ENCODE measurements at places on chromosomes 2 and 18.
A peak's percentile ranks its signal among the peaks of the same experiment; 100 is the strongest.

DNA sequence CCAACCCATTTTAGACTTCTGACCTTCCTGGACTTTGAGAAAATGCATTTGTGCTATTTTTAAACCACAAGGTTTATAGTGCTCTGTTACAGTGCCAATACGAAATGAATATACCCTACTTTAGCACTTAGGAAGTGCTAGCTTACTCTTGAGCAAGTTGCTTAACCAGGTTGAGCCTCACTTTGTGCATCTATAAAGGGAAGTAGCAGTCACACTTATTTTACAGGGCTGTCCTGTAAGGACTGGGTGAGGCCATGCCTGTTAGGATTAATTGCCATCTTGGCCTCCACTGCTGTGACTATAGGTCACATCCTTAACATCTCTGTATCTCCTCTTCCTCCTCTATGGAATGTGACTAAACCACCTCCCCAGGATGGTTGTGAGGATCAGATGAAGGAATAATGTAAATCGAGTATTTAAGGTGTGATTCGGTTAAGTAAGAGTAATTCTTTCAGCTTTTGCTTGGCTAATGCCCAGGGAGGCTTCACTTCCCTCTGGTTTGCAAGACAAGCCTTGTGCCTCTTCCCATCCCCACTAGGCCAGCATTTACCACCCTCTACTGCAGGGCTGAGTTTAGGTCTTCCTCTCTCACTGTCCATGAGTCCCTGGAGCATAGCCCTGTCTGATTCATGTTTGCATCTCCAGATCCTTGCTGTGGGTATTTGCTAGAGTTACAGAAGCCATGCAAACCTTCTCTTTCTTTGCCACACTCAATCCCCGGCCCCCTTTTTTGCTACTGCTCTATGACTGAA, 341.2 kb downstream of the ZNF521 start:
- no peak for DNase-seq

DNA sequence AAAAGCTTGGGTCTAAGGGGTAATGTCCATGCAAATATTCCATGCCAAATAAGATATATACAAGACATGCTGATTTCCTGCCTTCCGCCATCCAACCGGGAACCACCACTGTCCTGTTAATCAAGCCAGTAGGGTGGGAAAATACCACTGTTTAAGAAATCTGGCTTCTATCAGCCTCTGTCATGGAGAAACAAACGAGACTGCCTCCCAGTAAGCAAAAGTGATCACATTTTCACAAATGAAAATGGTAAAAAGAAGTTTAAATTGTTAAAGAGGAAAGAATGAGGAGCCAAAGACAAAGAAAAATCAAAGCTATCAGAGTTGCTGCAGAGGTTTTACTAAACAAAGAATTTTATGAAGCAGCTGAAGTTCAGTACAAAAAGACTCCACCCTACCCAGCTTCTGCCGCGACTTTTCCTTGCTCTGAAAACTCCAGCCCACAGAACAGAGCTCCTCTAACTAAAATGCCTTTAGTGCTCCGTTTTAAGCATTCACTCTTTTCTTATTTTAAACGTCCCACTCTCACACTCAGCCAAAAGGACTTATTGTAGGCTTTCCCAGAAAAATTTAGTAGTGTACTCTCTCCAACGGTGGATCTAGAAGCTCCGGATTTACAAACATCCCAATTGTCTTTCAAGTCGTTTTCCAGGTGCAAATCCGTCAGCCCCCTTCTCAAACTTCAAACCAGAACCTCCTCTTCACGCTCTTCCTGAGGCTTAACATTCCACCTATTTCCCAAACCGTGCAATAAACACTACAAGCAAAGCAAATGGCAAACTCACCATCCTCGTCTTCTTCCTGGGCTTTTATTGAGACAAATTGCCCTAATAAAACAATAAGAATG, 613 bp downstream of the COL5A2 start:
- no peak for DNase-seq

GRCh38 chr2:166375736-166376487, at the start of gene SCN9A:
Gene SCN9A (minus strand): TSS chr2:166375944. CDS start chr2:166311756, 64,188 bp downstream.
- no peak for DNase-seq

- DNase-seq, result no peak
These were observed 27.3 kb downstream of the TIMM21 start for GRCh38 chr18:74175658-74176057.

DNA sequence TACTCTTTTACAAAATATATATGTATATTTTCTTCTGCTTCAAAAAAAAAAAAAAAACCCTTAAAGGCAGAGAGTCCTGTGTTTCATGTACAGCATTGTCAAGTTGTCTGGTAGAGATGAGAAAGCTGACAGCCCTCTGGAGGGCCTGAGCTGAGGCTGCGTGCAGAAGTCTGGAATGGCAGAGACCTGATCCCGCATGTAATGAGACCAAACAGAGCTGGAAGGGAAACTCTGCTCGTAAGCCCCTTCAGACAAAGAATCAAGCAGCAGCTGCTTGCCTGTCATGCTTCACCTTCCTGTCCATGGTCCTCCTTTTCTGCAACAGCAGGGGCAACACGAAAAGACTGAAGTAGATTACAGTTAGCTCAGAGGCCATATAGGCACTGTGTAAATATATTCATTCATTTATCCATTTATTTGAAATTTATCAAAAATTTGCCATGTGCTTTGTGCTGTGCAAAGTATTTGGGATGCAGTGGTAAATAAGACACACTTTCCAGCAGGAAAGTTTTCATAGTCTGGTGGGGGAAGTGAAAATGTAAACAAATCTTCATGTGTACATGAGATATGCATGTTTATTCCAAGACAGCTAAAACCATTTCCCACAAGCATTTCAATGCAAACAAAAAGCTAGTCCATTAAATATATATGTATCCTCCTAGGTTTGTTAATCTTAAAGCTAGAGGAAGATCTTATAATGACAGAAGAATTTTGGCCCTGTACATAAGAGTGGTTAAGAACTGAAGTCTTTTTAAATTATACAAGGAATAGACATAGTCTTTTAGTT, 912.7 kb downstream of the CPS1 start:
- no peak for DNase-seq

DNA sequence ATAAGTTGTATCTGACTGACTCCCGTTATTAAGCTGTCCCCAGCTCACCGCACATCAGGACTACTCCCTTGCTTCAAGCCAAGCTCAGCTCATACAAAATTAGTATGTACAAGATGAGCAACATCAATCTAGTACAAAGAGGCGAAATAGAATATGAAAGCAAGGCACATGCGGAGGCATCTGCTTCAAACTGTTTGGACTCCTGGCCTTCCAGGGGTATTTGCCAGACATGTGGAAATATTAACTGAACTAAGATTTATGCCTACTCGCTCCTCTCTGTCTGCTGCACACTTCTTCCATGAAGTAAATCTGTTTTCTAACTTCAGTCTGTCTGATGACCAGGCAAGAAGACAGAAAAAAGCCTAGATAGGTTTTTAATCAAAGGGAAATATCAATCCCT, 499.8 kb downstream of the PID1 start:
- DNase-seq, result no peak

DNA sequence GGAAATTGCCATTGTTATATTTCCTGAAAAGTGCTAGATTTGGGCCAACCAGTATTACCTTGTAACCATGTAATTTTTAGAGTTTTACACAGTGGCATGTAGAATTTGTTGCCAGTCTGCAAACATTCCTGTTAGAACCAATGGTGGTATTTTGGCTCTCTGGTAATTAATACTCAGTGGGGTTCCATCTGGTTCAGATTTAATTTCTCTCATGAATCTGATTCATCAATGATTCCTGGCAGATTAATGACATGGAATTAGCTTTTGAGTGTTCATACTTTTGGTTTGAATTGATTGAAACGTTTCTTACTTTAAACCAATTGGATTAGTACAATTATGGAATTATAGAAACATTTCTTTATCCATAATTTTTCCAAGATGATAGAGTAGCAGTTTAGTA, 93.2 kb downstream of the MC4R start:
- DNase-seq, result no peak

- DNase-seq, result no peak
These were observed 501.2 kb upstream of the LRRTM4 start for GRCh38 chr2:78023356-78023755.

GRCh38 chr2:120828066-120828465, 92.4 kb downstream of the GLI2 start:
- DNase-seq, result no peak

- no peak for DNase-seq
These were observed 91.5 kb downstream of the LTBP1 start for GRCh38 chr2:33038230-33038629.

- DNase-seq, result no peak
These were observed 28.5 kb upstream of the CEP68 start for GRCh38 chr2:65027616-65028244.

DNA sequence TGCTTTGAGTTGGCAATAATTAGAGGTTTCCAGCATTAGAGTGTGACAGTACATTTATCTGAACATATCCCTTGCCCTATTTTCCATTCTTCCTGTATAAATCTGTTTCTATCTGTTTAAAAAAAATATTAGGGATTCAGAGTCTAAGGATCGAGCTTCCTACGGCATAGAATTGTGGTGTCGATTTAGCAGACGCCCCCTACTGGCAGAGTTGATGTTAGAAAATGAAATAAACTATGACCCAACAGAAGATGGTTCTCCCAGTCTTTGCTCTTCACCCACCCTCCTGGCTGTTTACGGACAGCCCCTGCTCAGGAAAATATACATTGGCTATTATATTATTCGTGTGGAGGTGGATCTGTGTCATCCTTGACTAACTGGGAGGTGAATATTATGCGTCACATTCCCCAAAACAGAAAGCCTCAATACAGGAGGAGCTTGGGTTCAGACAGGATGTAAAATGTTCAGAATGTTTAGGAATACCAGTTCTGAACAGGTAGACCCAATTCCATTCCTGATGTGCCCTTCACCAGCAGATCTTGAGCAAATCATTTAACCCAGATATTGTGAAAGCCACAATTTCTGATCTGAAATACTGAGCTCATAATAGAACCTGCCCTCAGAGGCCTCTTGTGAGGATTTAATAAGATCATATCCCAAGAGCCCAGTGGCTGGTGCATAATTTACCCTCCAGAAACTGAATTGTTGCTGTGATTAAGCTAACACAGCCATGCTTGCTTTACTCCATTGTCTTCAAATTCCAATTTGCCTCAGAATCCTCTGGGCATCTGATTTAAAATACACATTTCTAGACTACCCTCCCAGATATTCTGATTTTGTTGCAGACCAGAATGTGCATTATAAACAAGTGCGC, 10.8 kb upstream of the ERMN start:
- no peak for DNase-seq

DNA sequence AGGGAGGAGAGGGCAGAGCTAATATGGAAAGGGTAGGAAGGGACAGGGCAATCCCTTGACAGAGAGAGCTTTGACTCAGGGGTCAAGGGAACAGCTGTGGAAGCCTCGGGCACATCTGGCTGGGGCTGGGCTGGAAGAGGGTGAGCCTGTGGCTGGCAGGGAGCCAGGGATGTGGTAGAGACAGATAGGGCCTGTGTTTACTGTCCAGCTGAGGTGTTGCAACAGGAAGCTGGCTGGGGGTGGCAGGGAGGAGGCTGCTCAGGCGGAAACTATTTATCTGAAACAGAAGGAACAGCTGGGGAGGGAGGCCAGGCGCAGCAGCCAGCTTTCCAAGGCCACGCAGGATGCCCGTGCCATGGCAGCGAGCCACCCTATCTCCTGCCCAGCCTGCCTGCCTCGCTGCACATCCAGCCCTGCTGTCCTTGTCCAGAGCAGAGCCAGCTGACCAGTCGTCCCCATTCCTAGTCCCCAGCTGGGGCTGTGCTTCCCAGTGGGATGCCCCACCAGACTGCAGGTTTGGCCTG, 264.7 kb downstream of the CYP26B1 start:
- DNase-seq, result peak; percentile 32

- no peak for DNase-seq
These were observed 28.3 kb upstream of the ITGB6 start for GRCh38 chr2:160228141-160228917.

GRCh38 chr2:65955259-65955658, 479.7 kb upstream of the MEIS1 start:
- no peak for DNase-seq

- DNase-seq, result no peak
These were observed 96.4 kb upstream of the NOL4 start for GRCh38 chr18:34321066-34321465.

- no peak for DNase-seq
These were observed 104.3 kb upstream of the CNGA3 start for GRCh38 chr2:98242003-98242402.

DNA sequence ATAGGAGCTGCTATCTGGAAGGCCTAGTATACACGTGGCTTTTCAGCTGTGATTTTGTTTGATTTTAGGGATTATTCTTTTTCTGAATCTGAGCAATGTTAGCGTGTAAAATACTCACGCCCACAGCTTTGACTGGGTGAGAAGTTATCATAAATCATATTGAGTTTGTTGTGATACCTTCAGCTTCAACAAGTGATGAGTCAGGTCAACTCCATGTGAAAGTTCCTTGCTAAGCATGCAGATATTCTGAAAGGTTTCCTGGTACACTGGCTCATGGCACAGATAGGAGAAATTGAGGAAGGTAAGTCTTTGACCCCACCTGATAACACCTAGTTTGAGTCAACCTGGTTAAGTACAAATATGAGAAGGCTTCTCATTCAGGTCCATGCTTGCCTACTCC, at the start of gene GKN1:
Gene GKN1, plus strand, starts transcription at position 386 of the 400 bp plus-strand sequence. CDS start 42 bp downstream, outside the sequence.
- DNase-seq, result no peak

- no peak for DNase-seq
These were observed 27.6 kb upstream of the KYNU start for GRCh38 chr2:142849820-142850219.

DNA sequence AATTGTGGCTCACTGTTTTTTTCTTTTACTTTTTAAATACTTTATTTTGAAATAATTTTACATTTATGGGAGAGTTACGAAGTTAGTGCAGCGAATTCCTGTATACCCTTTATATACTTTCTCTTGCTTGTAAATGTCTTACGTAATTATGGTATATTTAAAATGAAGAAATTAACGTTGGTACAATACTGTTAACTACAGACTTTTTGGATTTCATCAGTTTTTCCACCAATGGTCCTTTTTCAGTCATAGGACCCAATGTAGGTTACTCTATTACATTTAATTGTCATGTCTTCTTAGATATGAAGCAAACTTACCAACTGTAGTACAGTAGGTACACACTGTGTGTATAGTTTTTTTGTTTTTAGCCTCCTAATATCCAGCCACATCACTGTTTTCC, 76.3 kb downstream of the BOLA3 start:
- no peak for DNase-seq

DNA sequence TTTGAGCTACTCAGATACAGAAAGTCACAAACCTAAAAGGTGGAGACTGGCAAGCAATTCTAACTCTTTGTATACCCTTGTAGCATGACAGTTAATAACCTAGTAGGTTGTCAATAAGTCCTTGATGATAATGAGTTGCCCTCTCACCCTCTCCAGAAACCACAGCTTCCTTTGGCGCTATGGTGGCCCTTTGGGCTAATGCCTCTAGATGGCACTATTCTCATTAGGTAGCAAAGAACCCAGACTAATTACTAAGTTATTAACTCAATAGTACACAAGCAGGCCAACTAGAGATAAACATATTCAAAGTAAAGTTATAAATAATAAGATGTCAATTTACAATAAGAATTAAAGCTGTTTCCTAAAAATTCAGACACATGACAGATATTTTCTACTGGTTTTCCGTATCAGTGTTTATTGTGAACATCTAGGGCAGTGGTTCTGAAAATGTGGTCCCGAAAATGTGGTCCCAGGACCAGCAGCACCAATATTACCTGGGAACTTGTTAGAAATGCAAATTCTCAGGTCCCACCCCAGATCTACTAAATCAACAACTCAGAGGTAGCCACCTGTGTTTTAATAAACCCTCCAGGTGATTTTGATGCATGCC, 41.1 kb downstream of the LDAH start:
- no peak for DNase-seq

- no peak for DNase-seq
These were observed 268.3 kb downstream of the DYSF start for GRCh38 chr2:71721669-71722068.

- no peak for DNase-seq
These were observed 41.3 kb downstream of the C18orf63 start for GRCh38 chr18:74356959-74357358.

- peak; percentile 88 for DNase-seq
These were observed 139.8 kb downstream of the ZFP36L2 start for GRCh38 chr2:43086451-43087221.
